ENCODE measurements at places on chromosomes 16 and 17. TPM values are rescaled to one million over a fixed set of nuclear protein-coding genes. Genes with fewer than 3 reads are reported as not detected.

Gene PRKCB
- total RNA-seq, result not detected

Gene PRSS53
- 1.9 TPM for total RNA-seq

Gene GSG1L
- total RNA-seq, result not detected

Gene LPCAT2
- 47.7 TPM for total RNA-seq
